ENCODE measurements at places on chromosomes 1 and 21.

DNA sequence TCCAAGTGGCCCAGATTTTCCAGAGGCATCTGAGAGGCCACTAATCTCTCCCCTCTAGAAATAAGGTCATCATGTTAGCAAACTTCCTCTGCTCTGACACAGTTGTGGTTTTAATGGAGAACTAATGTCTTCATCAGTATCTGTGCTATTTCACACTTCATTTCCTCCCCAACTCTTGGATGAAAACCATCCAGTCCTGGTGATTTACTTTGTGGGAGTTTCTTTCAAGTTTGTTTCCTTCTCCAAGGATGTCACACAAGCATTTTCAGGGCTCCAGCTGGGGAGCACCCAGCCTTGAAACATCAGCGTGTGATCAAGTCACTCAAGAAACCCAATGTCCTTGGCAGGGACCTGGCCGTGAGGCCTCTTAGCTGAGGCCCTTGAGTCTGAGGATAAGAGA, 38.8 kb downstream of the TBX15 start:
- peak; percentile 39 for DNase-seq

GRCh38 chr1:120178799-120179756, 2.8 kb upstream of the SEC22B start:
- peak; percentile 82 for DNase-seq

- no peak for DNase-seq
Observed at GRCh38 chr1:10835421-10835820, 39.0 kb upstream of the CASZ1 start.

- no peak for DNase-seq
Observed at GRCh38 chr21:42387164-42387563, 8.7 kb downstream of the TMPRSS3 start.

DNA sequence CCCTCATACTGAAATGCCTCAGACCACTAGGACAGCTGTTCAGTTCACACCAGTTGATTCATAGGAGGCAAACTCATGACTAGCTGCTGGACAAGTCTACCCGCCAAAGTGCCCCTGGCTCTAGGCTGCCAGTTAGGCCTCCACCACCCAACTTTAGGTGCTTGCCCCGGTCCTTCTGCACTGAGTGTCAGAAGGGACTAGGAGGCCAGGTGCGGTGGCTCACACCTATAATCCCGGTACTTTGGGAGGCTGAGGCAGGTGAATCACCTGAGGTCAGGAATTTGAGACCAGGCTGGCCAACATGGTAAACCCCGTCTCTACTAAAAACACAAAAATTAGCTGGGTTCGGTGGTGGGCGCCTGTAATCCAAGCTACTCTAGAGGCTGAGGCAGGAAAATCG, 18.9 kb downstream of the LY9 start:
- DNase-seq, result no peak

DNA sequence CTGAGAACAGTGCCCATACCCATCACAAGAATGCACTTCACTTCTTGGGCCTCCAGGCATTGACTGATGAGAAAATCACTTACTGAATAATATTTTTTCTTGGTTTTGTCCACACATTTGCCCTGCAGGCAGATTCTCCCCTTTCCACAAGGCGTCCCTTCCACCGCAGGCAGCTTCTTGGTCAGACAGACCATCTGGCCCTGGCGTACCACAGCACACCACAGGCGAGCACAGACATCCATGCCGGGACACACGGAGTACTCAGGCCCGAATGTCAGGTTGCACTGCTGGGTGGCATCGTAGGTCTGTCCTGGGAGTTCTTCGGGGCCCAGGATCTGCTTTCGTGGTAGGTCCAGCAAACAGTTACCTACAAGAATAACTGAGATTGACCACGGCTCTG, 32.5 kb downstream of the ADAMTS5 start:
- no peak for DNase-seq

GRCh38 chr1:105243969-105244368, 1494.3 kb downstream of the AMY1C start:
- no peak for DNase-seq

DNA sequence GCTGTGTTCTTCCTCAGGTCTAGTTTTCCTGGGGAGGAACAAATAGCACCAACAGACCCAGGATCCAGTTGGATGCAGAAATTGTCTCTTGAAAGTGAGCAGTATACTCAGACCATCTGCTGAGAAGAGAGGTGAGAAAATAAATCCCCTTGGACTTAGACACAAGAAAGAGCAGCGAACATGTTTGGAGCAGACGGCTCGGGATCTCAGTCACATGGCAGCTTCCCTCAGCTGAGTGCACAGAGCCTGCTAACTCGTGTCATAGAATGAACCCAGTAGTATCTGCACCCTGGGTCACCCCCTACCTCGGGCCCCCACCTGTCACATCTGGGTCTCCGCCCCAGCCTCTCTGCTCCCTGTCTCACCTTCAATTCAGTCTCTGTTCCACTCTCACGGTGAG, 115.6 kb downstream of the CCDC185 start:
- DNase-seq, result no peak

DNA sequence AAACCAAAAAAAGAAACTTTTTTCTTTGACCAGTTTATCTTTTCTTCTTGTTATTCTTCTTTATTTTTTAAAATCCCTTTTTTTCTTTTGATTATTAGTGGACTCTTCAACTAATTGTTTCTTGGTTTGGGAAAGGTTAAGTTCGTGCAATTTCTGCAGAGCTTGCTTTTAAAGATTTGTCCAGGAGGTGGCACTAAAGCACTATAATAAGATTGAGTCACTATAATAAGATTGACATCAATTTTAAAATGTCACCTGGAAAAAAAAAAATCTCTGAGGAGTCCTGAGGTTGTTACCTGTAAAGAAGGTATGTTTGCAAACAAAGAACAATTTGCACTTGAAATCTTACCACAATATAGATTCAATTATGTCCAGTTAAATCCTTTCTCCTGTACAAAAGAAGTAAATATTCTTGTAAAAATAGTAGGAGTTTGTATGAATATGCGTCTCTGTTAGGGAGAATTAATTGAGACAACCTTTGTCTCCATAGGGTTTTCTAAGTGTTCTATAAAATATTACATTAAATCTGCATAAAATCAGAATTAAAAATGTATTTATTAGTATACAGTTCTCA, 166.7 kb downstream of the ADGRL4 start:
- DNase-seq, result peak; percentile 67

- DNase-seq, result no peak
Observed at GRCh38 chr1:201397675-201398074, 1.4 kb downstream of the LAD1 start.

DNA sequence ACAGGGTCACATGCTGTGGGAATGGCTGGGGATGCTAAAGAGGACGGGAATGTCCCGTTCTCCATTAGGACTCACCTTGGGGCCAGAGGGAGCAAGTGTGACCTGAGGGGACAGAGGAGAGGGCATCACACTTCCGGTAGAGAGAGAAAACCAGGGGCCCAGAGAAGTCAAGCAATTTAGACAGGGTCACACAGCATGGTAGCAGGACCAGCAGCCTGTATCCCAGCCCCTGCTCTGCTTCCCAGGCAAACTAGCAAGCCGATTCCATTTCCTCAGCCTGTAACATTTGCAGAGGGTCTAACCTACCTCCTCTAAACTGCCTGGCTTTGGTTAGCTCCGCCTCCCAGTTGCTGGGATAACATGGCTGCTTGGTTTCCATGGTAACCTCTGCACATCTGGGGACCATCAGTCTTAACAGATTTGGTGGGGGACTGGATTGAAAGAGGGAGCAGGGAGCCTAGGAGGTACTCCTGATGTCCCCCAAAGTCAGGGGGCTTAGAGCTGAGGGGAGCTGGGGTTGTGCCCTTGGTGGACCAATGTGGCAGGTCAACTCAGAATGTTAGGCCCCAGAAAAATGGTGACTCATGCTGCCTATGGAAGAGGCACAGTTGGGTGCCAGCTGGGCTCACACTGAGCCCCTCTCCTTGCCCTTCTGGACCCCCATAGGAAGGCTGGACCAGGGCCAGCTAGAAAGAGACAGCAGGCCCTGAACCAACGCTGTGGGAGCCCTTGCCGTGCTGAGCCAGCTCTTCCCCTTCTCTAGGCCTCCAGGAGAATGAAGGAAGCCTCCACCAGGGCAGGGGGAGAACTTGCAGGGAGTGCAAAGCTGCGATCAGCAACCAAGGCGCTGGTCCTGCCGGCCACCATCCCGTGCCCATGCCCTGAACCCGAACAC, 9.5 kb downstream of the COL16A1 start:
- no peak for DNase-seq

- no peak for DNase-seq
Observed at GRCh38 chr1:57503337-57503736, 79.5 kb upstream of the DAB1 start.

GRCh38 chr1:94298861-94299260, 61.5 kb upstream of the ARHGAP29 start:
- no peak for DNase-seq

DNA sequence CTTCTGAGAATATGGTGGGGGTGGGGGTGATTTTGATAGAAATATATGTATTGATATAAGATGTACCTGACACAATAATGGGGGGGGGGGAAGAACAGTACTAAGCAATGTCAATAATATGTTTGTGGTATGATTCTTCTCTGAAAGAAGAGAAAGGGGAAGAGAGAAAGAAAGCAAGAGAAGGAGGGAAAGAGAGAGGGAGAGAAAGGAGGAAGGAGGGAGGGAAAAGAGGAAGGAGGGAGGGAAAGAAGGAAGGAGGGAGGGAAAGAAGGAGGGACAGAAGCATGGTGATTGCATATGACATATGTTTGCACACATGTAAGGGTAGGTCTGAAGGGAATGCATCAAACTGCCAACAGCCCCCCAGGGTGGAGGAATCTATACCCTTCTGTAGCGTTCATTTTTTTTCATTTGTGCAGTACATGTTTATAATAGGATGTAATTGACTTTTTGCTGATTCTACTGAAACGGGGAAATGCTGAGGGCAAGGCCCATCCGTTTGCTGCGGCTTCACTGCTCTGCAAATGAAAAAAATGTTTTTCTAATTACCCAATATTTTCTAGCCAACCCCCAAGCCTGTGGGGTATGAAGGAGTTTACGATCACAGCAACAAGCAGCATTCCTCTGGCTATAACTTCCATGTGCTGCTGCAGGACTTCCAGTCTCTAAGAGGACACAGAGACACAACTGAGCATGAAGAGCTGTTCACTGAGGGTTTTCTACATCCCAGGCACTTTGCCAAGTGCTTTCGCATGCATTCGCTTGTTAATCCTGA, 119.3 kb upstream of the ZC3H12A start:
- DNase-seq, result no peak

GRCh38 chr1:100299521-100300222, 33.7 kb downstream of the RTCA start:
- no peak for DNase-seq

GRCh38 chr1:32892368-32893197, 6.3 kb downstream of the HPCA start:
- DNase-seq, result no peak

DNA sequence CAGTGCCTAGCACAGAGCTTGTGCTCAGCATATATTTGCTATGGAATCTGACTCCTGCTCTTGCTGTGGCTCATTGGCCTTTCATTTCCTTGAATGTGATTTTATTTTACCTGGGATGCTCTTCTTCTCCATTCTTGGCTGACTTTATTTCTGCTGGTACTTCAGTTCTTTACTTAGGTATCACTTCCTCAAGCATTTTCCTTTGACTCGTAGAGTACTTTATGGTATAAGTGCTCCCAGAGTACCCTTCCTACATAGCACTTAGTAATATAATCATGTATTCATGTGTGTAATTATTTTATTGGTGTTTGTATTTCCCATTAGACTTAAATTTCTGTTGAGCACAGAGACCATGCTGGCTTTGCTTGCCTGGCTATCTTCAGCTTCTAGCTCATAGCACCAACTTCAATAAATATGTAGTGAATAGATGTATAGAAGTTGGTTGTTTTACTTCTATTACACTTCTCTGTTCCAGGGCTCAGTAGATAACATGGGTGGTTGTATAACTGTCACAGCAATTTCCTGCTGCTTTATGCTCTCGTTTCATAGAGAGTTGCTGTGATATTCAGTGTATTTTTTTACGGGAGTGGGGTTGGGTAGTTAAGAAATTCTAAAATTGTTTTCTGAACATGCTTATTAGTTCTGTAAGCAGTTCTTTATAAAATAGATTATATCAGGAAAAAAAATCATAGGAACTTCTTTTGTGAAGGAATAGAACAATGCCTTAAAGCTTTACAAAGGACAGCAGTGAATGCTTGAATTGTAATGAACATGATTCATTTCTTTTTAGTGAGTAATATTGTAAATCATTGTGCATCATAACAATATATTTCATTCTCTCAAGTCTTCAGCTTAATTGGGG, 112.2 kb downstream of the NEK7 start:
- DNase-seq, result no peak

DNA sequence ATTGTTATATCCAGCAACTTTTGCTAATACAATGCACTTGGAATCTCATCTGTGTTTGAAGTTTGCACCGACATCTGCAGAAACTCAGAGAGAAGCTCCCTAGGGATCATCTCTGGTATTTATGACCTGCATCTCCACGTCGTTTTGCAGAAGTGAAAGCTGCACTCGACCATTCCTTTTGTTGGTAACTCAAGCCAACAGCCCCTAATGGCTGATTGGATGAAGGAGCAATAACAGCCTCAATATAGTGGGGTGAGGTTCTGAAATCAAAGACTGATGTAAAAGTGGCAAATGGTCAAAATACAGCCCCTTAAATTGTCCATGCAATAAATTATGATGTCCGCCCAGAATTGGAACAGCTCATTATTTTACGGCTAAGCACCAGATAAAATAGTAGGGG, 344.2 kb upstream of the KAZN start:
- DNase-seq, result no peak
